Thoracic aorta (tissue), 2 donors: ENCODE measurements at places on chromosomes 16 and 17. TPM values are rescaled to one million over a fixed set of nuclear protein-coding genes. Genes with fewer than 3 reads are reported as not detected.

DNA sequence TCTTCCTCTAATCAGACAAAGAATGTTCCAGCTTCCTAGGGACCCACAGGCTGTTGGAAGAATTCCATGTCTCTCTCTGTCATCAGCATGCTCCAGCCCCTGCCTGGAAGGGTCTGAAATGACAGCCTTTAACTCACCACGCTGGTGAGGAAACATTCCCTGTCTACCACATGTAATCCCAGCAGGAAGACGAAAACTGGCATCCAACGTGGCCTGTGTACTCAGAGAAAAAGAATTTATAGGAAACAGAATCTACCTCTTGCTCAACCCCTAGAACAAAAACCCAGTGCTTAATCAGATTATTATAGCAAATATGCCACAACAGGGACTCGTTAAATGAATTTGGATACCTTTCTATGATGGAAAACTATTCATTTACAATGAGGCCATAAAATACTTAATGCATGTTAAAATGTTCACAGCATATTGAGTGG, 147.3 kb upstream of the FOXF1 start:
- H3K4me1 ChIP-seq = peaks cover 7% of the 10 kb centered on the region
- no peak for DNase-seq
- H3K27ac ChIP-seq = no peak overlapping the region

- DNase-seq = no peak
- peaks cover 15% of the 10 kb centered on the region for H3K4me1 ChIP-seq
- peak overlapping the region; percentile 69 for H3K4me3 ChIP-seq
- no peaks in the 10 kb centered on the region for H3K27me3 ChIP-seq
- H3K36me3 ChIP-seq = peaks cover 4% of the 10 kb centered on the region
Measured at GRCh38 chr17:32487473-32488176, 832 bp downstream of the CDK5R1 start.

GRCh38 chr16:31344712-31345111, 10.3 kb upstream of the ITGAX start:
- no peak for DNase-seq
- H3K36me3 ChIP-seq = no peaks in the 10 kb centered on the region
- H3K27me3 ChIP-seq = no peaks in the 10 kb centered on the region
- H3K4me3 ChIP-seq = no peak overlapping the region
- H3K4me1 ChIP-seq = no peaks in the 10 kb centered on the region
- no peak overlapping the region for H3K27ac ChIP-seq

DNA sequence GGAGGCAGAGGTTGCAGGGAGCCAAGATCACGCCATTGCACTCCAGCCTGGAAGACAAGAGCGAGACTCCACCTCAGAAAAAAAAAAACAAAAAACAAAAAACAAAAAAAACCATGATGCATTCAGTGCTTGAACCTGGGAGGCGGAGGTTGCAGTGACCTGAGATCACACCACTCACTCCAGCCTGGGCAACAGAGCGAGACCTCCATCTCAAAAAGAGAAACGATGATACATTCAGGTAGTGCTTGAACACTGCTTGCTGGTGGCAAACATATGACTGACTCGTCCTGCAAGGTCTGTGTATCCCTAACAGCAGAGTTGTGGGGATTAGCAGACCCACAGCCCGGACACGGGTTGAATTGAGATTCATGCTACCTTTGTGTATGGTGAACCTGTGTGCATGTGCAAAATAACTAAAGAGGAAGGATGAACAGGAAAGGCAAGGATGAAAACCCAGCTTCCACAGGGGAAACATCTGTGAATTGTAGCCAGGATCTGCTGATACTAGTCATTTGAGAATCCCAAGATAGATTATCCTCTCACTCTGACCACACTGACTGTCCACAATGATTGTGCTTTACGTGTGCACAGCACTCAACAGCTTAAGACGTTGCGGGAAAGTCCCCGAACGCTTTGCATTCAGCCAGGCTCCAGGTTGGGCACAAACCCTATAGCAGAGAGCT, 52.4 kb upstream of the MRPS23 start:
- H3K27ac ChIP-seq = peak overlapping the region; percentile 83
- H3K4me3 ChIP-seq = no peak overlapping the region
- no peaks in the 10 kb centered on the region for H3K36me3 ChIP-seq
- H3K27me3 ChIP-seq = no peaks in the 10 kb centered on the region
- H3K4me1 ChIP-seq = peaks cover 29% of the 10 kb centered on the region

Gene SCIMP
- 13.4 TPM for total RNA-seq

Gene HOXB3
- total RNA-seq = 26.8 TPM
